ENCODE measurements at places on chromosomes 3 and 15.

DNA sequence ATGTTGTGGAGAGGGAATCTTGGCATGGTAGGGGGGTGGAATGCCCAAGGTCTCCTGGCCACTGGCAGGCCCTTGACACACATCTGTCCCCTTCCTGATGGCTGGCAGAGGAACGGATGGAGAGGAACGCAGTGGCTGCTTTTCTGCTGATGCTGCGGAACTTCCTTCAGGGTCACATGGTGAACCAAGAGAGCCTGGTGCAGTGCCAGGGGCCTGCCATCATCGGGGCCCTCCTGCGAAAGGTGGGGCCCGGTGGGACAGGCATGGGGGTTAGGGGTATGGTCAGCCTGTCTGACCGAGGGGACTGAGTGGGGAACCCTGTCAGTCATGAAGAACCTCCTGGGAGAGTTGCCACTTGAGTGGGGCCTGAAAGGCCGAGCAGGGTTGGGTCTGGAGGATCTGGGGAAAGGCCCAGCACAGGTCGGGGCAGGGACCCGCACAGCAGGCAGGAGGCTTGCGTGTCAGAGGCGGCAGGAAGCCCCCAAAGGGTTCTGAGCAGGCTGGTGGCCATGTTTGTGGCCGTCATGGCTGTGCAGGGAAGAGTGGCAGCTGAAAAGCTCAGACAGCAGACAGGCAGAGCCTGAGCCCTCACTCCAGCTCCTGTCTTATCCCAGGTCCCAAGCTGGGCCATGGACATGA, 18.1 kb downstream of the NBEAL2 start:
- no peak for DNase-seq

GRCh38 chr15:43330780-43331087, 361 bp upstream of the LCMT2 start:
- DNase-seq = no peak

DNA sequence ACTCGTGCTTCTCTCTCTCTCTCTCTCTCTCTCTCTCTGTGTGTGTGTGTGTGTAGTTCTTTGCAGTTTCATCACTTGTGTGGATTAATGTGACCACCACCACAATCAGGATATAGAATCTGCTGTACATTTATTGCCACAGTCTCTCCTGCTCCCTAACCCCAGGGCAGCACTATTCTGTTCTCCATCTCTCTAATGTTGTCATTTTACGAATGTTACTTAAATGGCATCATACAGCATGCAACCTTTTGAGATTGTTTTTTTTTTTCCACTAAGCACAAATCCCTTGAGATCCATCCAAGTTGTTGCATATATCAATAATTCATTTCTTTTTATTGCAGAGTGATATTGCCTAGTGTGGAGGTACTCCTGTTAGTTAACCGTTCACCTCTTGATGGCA, 26.9 kb downstream of the SLCO3A1 start:
- no peak for DNase-seq

GRCh38 chr15:69861331-69862171, 236.2 kb downstream of the TLE3 start:
- no peak for DNase-seq

GRCh38 chr3:99895131-99895696, 77.6 kb downstream of the CMSS1 start:
- DNase-seq = no peak

- no peak for DNase-seq
Measured at GRCh38 chr3:136292500-136292899, 42.4 kb downstream of the PCCB start.

GRCh38 chr3:13171704-13172643, 98.7 kb upstream of the IQSEC1 start:
- no peak for DNase-seq

- DNase-seq = no peak
Measured at GRCh38 chr3:11339541-11339940, 67.3 kb downstream of the ATG7 start.

GRCh38 chr3:120646771-120647432, 35.1 kb downstream of the HGD start:
- DNase-seq = no peak

- no peak for DNase-seq
Measured at GRCh38 chr3:61811652-61812051, 250.3 kb downstream of the PTPRG start.

GRCh38 chr3:72008226-72008996, 223.5 kb upstream of the PROK2 start:
- no peak for DNase-seq

GRCh38 chr15:85942632-85943031, 137.0 kb upstream of the AGBL1 start:
- no peak for DNase-seq

DNA sequence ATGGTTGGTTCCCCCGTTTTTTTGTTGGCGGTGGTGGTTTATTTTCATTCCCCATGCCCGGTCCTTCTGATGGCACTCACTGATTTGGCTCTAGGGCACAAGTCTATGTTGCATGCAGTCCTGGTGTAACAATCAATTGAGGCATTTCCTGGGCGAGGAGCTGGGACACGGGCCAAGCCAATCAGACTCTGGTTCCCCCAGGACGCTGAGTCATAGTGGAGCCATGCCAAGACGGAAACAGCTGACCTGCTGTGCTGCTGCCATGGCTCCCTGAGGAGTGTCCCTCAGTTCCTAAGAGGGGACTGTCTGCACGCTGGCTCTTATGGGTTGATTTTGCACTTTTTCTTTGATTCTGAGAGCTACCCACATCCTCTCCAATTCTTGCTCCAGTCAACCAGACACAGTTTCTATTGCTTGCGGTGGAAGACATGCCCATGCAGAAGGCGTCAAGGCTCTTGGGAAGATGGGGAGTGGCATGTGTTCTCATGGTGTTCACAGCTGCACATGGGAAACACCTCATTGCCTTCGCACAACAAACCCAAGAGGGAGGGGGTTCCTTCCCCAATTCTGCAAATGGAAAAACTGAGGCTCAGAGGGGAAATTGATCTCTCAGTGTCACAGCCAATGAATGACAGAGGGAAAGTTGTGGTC, 28.3 kb upstream of the ALDH1L1 start:
- DNase-seq = no peak

DNA sequence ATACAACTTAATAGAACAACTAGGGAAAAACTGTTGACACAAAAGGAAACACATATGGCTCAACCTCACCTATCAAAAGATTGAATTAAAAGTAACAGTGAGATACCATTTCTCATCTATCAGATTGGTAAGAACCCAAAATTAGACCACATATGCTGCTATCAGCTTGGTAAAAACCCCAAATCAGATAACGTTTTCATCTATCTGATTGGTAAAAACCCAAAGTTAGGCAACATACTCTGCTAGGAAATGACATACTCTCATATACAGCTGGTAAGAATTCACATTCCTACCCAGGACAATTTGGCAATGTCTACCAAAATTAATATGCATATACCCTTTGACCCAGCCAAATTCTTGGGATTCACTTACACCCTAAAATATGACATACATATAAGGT, 26.3 kb downstream of the NRG4 start:
- no peak for DNase-seq

Measured in germinal center (tissue), 1 donor.